ENCODE measurements at places on chromosomes 1 and 21.

DNA sequence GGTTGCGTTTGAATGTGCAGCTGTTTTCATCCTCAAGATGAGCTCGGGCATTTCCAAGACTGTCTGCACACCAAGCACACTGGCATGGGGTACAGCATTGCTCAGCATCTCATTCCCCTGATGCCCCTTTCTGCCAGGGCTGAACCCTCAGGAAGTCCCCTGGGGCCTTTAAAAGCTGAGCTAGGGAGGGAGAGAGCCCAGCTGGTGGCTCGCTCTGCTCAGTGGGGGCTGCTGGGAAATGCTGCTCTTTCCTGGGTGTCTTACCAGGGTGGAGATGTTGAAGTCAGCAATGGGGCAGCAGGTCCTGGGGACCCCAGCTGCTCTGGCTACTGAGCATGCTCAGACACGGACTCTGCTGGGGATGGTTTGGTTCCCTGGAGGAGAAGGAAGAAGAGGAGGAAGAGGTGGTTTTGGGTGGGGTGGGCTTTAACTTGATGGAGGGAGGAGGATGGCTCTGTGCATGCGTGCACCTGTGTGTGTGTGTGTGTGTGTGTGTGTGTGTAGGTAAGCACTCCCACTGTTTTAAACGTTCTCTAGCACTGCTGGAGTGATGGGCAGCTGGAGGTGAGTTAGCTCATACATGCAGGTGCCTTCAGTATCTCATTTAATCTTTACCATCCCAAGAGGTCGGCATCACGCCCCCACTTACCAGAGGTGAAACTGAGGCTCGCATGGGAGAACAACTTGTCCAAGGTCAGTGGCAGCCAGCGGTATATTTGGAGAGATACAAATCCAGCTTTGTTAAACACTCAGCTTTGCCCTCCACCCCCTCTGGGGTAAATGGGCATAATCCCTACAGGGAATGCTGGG, 40.9 kb downstream of the ACTL8 start:
- DNase-seq, result no peak

DNA sequence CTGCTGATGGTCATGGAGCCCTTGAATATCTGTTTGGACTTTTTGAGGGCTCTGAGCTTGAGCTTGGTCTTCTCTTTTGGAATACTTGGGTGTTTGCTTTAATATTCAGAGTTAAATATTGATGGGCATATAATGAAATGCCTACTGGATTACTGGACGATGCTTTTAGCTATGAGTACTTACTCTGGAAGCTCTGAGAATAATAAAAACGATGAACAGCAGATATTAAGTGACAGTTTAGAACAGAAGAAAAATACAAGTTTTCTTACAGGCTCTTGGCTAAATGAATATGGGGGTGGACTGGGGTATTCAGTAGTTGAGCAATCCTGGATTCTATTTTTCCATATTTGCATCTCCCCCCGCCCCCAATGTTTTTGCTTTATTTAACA, 20.7 kb downstream of the GALNT2 start:
- no peak for DNase-seq

DNA sequence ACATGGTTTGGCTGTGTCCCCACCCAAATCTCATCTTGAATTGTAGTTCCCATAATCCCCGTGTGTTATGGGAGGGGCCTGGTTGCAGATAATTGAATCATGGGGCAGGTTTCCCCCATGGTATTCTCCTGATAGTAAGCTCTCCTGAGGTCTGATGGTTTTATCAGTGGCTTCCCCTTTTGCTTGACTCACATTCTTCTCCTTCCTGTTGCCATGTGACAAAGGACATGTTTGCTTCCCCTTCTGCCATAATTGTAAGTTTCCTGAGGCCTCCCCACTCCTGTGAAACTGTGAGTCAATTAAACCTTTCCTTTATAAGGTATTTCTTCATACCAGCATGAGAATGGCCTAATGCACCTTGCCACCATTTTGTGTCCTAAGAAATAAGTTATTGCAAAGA, 415.0 kb downstream of the COL11A1 start:
- no peak for DNase-seq

GRCh38 chr1:53258216-53258615, 19.9 kb upstream of the MAGOH start:
- DNase-seq, result no peak

All from uterus (tissue), 4 donors.